Mammary microvascular endothelial cell (primary cell): ENCODE measurements at places on chromosomes 2 and 18. TPM values are rescaled to one million over a fixed set of nuclear protein-coding genes. Genes with fewer than 3 reads are reported as not detected.

The RASGRP3 gene
- total RNA-seq, result 68.6 and 106 TPM in 2 replicates

The VWC2L gene
- total RNA-seq, result not detected in 2 replicates

The DYNAP gene
- total RNA-seq, result not detected in 2 replicates

The ZRANB3 gene
- total RNA-seq, result 4.9 and 8.3 TPM in 2 replicates

The CREG2 gene
- total RNA-seq, result 0.27 TPM in 1 of 2 replicates, not detected in the other

The RAPGEF4 gene
- 7.2 and 12.8 TPM in 2 replicates for total RNA-seq

The EPB41L3 gene
- 57.3 and 63.3 TPM in 2 replicates for total RNA-seq

The AGPS gene
- total RNA-seq, result 51.7 and 60.2 TPM in 2 replicates

The PLGLB2 gene
- not detected in 2 replicates for total RNA-seq

The PFN4 gene
- 0.69 TPM in 1 of 2 replicates, not detected in the other for total RNA-seq

The DNAJC5G gene
- total RNA-seq, result not detected in 2 replicates

The SPATA3 gene
- total RNA-seq, result not detected in 2 replicates

The FBXO41 gene
- 0.05 and 0.07 TPM in 2 replicates for total RNA-seq

The SGPP2 gene
- total RNA-seq, result not detected in 2 replicates

The TM4SF20 gene
- not detected in 2 replicates for total RNA-seq

The REG1B gene
- total RNA-seq, result not detected in 2 replicates

The ARHGAP28 gene
- 0.30 and 2.1 TPM in 2 replicates for total RNA-seq

The GPR75 gene
- total RNA-seq, result 0.27 and 0.94 TPM in 2 replicates

The CFAP65 gene
- total RNA-seq, result not detected in 2 replicates

The C1GALT1C1L gene
- not detected in 2 replicates for total RNA-seq

The RNU2-63P gene
- under 0.01 TPM in 1 of 2 replicates, not detected in the other for total RNA-seq

The CD8B gene
- total RNA-seq, result not detected in 2 replicates

The FNDC4 gene
- 15.9 and 20.3 TPM in 2 replicates for total RNA-seq

The CDH19 gene
- total RNA-seq, result not detected in 2 replicates

The ITM2C gene
- total RNA-seq, result 1.9 and 3.2 TPM in 2 replicates

The PRKAG3 gene
- not detected in 2 replicates for total RNA-seq

The ERBB4 gene
- under 0.01 and 0.07 TPM in 2 replicates for total RNA-seq

The ARHGAP25 gene
- total RNA-seq, result 10.7 and 11.8 TPM in 2 replicates

The CYP27A1 gene
- total RNA-seq, result 6.4 and 7.4 TPM in 2 replicates

The FHOD3 gene
- 0.05 TPM in 1 of 2 replicates, not detected in the other for total RNA-seq

The DCDC2C gene
- 0.60 TPM in 1 of 2 replicates, not detected in the other for total RNA-seq

The CDK15 gene
- 0.07 TPM in 1 of 2 replicates, not detected in the other for total RNA-seq
